ENCODE measurements at places on chromosomes 16 and 17. TPM values are rescaled to one million over a fixed set of nuclear protein-coding genes. Genes with fewer than 3 reads are reported as not detected.
A peak's percentile ranks its signal among the peaks of the same experiment; 100 is the strongest.

HES7 gene
- total RNA-seq, result not detected

DNA sequence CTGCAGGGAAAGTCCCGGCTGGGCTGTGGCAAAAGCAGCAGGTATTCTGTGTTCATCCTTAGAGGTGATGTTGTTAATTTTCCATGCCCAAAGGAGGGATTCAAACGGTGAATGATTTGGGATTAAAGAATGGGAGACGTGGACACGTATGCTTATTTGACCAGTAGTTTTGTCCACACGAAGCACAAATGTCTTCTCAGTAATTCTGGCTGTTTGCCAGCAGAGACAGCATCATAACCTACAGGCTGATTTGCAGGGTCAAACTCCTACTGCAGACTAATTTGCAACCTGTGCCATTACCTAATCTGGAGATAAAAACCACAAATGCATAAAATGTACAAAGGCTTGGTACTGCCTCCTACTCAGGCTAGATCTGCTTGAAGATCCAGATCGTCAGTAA, 14.1 kb downstream of the MTHFSD start:
- no peaks in the 10 kb centered on the region for H3K27me3 ChIP-seq
- no peak overlapping the region for H3K4me3 ChIP-seq
- no peaks in the 10 kb centered on the region for H3K4me1 ChIP-seq
- no peak overlapping the region for H3K27ac ChIP-seq

CA5A gene
- total RNA-seq, result not detected

GRCh38 chr17:80891397-80892018, 100.1 kb upstream of the CHMP6 start:
- H3K36me3 ChIP-seq, result peaks cover 19% of the 10 kb centered on the region
- no peaks in the 10 kb centered on the region for H3K27me3 ChIP-seq
- H3K27ac ChIP-seq, result peak overlapping the region; percentile 100
- DNase-seq, result peak; percentile 99
- peaks cover 29% of the 10 kb centered on the region for H3K4me1 ChIP-seq

CTU2 gene
- total RNA-seq, result 15.6 TPM

IL21R gene
- 13.8 TPM for total RNA-seq

DNA sequence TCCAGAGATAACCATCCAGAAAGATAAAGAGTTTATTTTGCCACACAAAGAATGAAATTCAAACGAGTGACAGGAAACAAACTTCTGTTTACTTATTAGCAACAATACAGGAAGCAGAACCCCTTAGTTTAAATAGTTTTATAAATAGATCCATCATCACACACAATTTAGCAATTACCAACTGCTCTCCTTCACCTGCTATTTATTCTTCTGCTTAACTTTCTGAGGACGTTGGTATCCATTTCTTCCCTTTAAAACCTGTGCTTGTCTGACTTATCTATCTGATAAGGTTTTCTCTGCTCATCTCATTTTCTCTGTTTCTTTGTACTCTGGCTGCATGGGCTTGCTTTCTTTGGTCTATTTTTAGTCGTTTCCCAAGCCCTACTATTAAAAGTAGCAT, 4.3 kb upstream of the ADAMTS18 start:
- no peaks in the 10 kb centered on the region for H3K36me3 ChIP-seq
- H3K4me3 ChIP-seq, result no peak overlapping the region
- H3K27me3 ChIP-seq, result peaks cover 34% of the 10 kb centered on the region
- H3K27ac ChIP-seq, result no peak overlapping the region

DNA sequence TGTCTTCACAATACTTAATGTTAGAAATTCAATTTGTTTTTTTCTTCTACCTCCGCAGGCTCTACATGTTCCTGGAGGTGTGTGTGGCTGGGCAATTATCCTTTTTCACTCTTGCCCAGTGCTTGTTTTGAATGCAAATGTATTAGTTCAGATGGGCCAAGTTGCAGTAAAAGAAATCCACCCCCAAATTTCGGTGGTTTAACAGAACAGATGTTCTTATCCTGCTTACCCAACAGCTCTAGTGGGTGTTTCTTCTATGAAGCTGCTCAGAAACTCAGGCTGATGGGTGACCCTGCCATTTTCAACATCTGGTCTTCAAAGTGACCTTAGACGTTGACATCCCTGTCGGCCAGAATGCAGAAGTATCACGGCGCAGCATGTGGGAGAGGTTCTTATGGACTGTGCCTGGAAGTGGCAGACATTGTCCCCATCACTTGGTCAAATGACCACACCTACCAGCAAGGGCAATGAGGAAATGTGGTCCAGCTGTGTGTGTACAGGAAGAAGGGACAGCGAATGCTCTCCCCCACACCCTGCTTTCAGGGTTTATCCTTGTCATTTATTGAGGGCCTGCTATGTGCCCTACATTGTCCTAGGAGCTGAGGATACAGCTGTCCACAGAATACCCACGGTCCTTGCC, 157.3 kb downstream of the CDH13 start:
- no peaks in the 10 kb centered on the region for H3K4me1 ChIP-seq
- no peak overlapping the region for H3K4me3 ChIP-seq
- no peaks in the 10 kb centered on the region for H3K27me3 ChIP-seq
- no peaks in the 10 kb centered on the region for H3K36me3 ChIP-seq
- peak; percentile 68 for DNase-seq
- no peak overlapping the region for H3K27ac ChIP-seq

- peaks cover 35% of the 10 kb centered on the region for H3K4me1 ChIP-seq
- H3K4me3 ChIP-seq, result no peak overlapping the region
- H3K27ac ChIP-seq, result no peak overlapping the region
- no peak for DNase-seq
- H3K36me3 ChIP-seq, result no peaks in the 10 kb centered on the region
Measured at GRCh38 chr17:80785477-80786178, 206.0 kb upstream of the CHMP6 start.

- no peaks in the 10 kb centered on the region for H3K27me3 ChIP-seq
- no peak overlapping the region for H3K4me3 ChIP-seq
- DNase-seq, result no peak
- peaks cover 19% of the 10 kb centered on the region for H3K36me3 ChIP-seq
Measured at GRCh38 chr17:75691371-75691791, 24.2 kb downstream of the SAP30BP start.

GRCh38 chr17:66313995-66314659, 11.7 kb downstream of the PRKCA start:
- DNase-seq, result no peak
- no peak overlapping the region for H3K27ac ChIP-seq
- no peaks in the 10 kb centered on the region for H3K27me3 ChIP-seq
- no peak overlapping the region for H3K4me3 ChIP-seq
- peaks cover 16% of the 10 kb centered on the region for H3K36me3 ChIP-seq
- peaks cover 20% of the 10 kb centered on the region for H3K4me1 ChIP-seq

DNA sequence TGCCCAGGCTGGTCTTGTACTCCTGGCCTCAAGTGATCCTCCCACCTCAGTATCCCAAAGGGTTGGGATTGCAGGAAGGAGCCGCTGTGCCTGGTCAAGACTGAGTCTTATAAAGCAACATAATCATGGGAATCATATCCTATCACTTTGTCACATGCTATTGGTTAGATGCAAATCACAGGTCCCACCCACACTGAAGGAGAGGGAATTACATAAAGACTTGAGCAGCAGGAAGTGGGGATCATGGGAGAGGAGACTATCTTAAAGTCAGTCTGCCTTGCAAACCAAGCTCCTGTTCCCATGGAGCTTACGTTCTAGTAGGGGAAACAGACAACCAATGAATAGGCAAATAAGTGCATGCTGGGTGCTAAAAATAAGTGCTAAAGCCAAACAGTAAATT, 28.3 kb upstream of the TENT4B start:
- H3K4me1 ChIP-seq, result no peaks in the 10 kb centered on the region
- H3K27ac ChIP-seq, result no peak overlapping the region
- H3K27me3 ChIP-seq, result peaks cover 4% of the 10 kb centered on the region
- H3K36me3 ChIP-seq, result no peaks in the 10 kb centered on the region
- DNase-seq, result no peak

NPIPB2 gene
- total RNA-seq, result 1.8 TPM

DNA sequence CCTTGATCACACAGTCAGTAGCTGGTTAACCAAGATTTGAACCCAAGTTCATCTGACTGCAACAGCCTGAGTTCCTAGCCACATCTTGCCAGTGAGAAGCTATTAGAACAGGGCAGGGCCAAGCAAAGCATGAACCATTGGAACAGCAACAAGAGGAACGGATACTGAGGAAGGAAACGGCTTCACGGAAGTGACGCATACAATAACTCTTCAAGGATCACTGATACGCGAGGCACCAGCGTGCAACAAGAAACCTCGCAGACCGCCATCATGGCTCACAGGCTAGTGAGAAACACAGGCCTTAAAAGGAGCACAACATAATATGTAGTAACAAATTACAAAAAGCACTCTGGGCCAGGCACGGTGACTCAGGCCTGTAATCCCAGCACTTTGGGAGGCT, 114.9 kb downstream of the CDYL2 start:
- H3K4me3 ChIP-seq, result no peak overlapping the region
- no peak for DNase-seq
- peaks cover 7% of the 10 kb centered on the region for H3K4me1 ChIP-seq
- H3K36me3 ChIP-seq, result no peaks in the 10 kb centered on the region
- no peak overlapping the region for H3K27ac ChIP-seq

GRCh38 chr17:50877838-50878237, 11.7 kb upstream of the TOB1 start:
- H3K27me3 ChIP-seq, result peaks cover 10% of the 10 kb centered on the region
- DNase-seq, result no peak
- H3K27ac ChIP-seq, result no peak overlapping the region
- H3K4me1 ChIP-seq, result peaks cover 4% of the 10 kb centered on the region
- no peaks in the 10 kb centered on the region for H3K36me3 ChIP-seq

DNA sequence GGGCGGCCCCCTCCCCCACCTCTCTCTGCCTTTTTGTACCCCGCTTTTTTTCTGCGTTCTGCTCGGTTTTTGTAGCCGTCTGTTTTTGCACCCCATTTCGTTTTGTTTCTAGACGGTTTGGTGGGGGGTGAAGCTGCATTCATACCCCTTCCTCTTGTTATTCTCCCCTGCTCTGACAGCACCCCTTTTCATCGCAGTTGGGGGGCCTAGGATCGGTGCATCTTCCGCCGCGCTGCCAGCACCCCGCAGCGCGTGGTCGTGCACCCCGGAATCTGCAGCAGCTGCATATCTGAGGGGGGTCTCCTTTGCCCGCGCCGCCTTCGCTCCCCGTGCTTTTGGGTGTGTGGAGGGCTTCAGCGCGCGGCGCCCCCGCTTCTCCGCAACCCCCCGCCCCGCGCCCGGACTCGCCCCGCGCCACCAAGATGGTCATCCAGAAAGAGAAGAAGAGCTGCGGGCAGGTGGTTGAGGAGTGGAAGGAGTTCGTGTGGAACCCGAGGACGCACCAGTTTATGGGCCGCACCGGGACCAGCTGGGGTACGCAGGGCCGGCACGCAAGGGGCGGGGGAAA, 455 bp downstream of the ATP1B2 start:
- H3K36me3 ChIP-seq, result no peaks in the 10 kb centered on the region
- H3K4me1 ChIP-seq, result no peaks in the 10 kb centered on the region
- peaks cover 55% of the 10 kb centered on the region for H3K27me3 ChIP-seq
- H3K27ac ChIP-seq, result no peak overlapping the region
- H3K4me3 ChIP-seq, result no peak overlapping the region

GRCh38 chr16:79599256-79599836, 1.2 kb downstream of the MAF start:
- peaks cover 8% of the 10 kb centered on the region for H3K4me1 ChIP-seq
- no peak overlapping the region for H3K27ac ChIP-seq
- peak; percentile 91 for DNase-seq
- no peaks in the 10 kb centered on the region for H3K36me3 ChIP-seq
- peaks cover 11% of the 10 kb centered on the region for H3K27me3 ChIP-seq
- H3K4me3 ChIP-seq, result peak overlapping the region; percentile 71

ABCA9 gene
- total RNA-seq, result 16.8 TPM

KRT40 gene
- not detected for total RNA-seq

ALOX15B gene
- total RNA-seq, result under 0.01 TPM

Data from osteoblast (primary cell).